GM23338 (cell line): ENCODE measurements at places on chromosomes 6 and 20. TPM values are rescaled to one million over a fixed set of nuclear protein-coding genes. Genes with fewer than 3 reads are reported as not detected.

The HRH3 gene
- 2.9 and 5.2 TPM in 2 replicates for total RNA-seq

The FBXO9 gene
- total RNA-seq: 19.3 and 29.8 TPM in 2 replicates

The ISM1 gene
- total RNA-seq: 0.39 and 0.63 TPM in 2 replicates

DNA sequence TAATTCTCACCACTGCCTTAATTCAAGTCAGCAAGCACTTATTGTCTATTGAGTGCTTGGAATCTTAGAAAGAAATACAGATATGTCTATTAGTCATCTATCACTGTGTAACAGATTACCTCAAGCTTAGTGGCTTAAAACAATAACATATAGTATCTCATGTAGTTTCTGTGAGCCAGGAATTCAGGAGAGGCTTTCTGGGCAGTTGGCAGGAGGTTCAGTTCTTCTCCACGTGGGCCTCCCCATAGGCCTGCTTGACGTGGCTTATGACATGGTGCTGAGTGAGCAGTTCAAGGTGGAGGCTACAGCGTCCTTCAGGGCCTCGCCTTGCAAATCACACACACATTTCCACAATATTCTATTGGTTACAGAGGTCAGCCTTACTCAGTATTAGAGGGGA, 69.7 kb downstream of the DTD1 start:
- H3K36me3 ChIP-seq: no peaks in the 10 kb centered on the region
- no peak overlapping the region for H3K27ac ChIP-seq
- DNase-seq: no peak
- no peak overlapping the region for H3K4me3 ChIP-seq

DNA sequence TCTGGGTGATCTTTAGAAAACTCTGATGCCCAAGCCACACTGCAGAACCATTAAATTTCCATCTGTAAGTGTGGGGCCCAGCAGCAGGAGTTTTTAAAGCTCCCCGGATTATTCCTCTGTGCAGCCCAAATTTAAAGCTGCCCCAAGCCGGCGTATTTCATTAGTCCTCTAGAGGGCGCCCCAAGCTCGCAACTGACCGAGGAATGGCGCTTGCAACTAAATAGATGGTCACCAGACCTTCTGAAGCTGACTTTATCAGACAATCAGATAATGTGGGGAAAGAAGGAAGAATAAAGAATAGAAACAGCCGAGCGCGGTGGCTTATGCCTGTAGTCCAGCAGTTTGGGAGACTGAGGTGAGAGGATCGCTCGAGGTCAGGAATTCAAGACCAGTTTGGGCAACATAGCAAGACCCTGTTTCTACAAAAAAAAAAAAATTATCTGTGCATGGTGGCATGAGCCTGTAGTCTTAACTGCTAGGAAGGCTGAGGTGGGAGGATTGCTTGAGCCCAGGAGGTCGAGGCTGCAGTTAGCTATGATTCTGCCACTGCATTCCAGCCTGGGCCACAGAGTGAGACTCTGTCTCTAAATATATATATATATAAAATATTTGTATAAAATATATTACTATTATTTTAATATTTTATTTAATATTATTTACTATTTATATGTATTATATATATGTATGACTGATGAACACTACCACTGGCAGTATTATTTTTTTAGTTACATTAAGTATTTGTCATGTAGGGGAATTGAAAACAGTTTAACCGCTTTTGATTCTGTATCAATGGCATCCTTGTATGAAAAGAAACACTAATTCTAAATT, 56.0 kb downstream of the OTOR start:
- no peak overlapping the region for H3K4me3 ChIP-seq
- 0 out of 2 replicates have a peak, but pooled peaks cover 4% of the 10 kb centered on the region for H3K4me1 ChIP-seq
- DNase-seq: peak; percentile 82
- no peak overlapping the region for H3K27ac ChIP-seq
- H3K36me3 ChIP-seq: no peaks in the 10 kb centered on the region

DNA sequence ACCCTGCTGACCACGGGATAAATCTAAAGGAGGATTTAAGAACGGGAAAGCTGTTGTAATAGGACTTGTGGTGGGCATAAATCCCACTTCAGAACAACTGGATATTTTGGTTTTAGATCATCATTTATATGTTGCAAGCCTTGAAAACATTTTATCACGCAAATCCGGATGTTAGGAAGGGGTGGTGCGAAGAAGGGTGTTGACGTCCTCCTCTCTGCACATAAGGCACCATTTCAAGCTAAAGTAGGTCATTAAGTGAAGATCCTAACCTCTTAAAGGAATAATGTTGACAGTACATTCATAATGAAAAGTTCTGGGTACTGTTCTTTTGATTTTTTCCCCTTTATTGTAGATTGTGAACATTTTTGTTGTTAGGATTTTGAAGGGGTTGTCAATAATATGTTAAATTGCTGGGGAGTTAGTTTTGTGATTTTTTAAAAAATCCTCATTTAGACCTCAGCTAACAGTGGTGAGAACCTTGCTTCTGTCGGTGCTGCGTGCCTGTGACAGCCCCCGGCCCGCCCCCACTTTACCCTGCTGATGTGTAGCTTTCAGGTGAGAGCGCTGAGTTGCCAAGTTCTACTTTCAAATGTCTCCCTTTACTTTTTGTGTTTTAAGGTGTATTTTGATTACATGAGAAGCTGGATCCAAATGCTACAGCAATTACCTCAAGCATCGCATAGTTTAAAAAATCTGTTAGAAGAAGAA, 88.8 kb downstream of the MAP3K4 start:
- H3K27me3 ChIP-seq: no peaks in the 10 kb centered on the region
- DNase-seq: no peak
- no peaks in the 10 kb centered on the region for H3K4me1 ChIP-seq
- H3K4me3 ChIP-seq: no peak overlapping the region
- H3K27ac ChIP-seq: 0 out of 2 replicates have a peak overlapping the region, but pooled peaks have one; percentile 39
- peaks cover 15% of the 10 kb centered on the region for H3K36me3 ChIP-seq

DNA sequence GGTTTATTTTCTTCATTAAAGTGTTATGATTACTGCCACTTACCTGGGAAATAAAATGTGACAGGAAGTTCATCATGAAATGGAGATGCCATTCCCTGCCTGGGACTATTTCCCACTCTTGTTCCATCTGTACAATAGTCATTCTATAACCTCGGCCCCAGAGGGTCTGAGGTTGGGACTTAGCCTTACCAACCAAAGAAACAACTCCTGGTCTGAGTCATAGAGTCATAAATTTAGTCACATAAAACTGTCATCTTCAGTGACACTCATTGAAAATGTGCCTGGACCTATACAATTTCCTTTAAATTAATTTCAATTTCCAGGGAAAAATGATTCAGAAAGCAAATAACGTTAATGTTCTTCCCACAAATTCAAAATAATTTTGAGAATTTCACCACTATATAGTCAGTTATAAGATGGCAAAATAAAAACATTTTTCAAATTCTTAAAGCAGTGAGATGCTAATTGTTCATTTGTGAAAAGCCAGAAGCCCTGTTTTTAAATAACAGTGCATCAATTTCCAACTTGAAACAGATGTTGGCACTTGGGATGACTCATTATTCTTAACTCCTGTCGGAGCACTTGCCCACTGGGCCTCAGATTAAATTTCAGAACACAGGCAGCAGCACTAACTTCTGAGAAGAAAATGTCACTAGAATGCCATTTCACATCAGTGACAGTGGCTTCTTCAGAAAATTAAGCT, 201.2 kb upstream of the SMLR1 start:
- H3K27me3 ChIP-seq: no peaks in the 10 kb centered on the region
- H3K4me1 ChIP-seq: peaks cover 4% of the 10 kb centered on the region; the same call in 1 of the 2 replicates
- H3K4me3 ChIP-seq: no peak overlapping the region
- DNase-seq: peak; percentile 16
- H3K36me3 ChIP-seq: no peaks in the 10 kb centered on the region

DNA sequence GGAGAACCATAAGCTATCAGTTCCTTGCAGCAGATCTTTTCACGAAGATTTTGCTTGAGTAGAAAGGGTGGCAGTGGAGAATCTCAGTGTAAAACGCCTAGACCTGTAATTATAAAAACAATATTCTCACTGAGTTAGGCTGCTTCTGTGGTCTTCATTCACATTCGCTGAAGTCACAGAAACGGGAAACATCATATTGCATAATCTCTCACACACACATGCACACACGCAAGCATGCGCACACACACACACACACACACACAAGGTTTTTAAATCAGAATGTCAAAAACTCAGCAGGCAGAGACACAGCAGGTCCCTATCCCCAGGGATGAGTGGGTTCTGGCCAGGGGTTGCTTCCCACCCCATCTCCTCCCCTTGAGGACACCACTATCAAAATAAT, 175.5 kb downstream of the ATXN1 start:
- H3K4me1 ChIP-seq: no peaks in the 10 kb centered on the region
- no peaks in the 10 kb centered on the region for H3K36me3 ChIP-seq
- no peak overlapping the region for H3K4me3 ChIP-seq

GRCh38 chr6:17289630-17290061, 8.5 kb downstream of the RBM24 start:
- H3K27me3 ChIP-seq: peaks cover 8% of the 10 kb centered on the region; the same call in 1 of the 2 replicates
- H3K36me3 ChIP-seq: no peaks in the 10 kb centered on the region
- H3K4me3 ChIP-seq: no peak overlapping the region
- DNase-seq: no peak

GRCh38 chr6:116158641-116159040, 32.7 kb upstream of the COL10A1 start:
- H3K4me1 ChIP-seq: peaks cover 15% of the 10 kb centered on the region
- 0 out of 2 replicates have a peak, but pooled peaks cover 6% of the 10 kb centered on the region for H3K36me3 ChIP-seq
- DNase-seq: no peak
- no peak overlapping the region for H3K4me3 ChIP-seq
- H3K27me3 ChIP-seq: no peaks in the 10 kb centered on the region
- no peak overlapping the region for H3K27ac ChIP-seq

GRCh38 chr6:147001621-147002020, 202.6 kb upstream of the STXBP5 start:
- DNase-seq: no peak
- H3K27ac ChIP-seq: no peak overlapping the region
- H3K4me3 ChIP-seq: no peak overlapping the region
- no peaks in the 10 kb centered on the region for H3K27me3 ChIP-seq
- no peaks in the 10 kb centered on the region; the same call in 1 of the 2 replicates for H3K4me1 ChIP-seq

DNA sequence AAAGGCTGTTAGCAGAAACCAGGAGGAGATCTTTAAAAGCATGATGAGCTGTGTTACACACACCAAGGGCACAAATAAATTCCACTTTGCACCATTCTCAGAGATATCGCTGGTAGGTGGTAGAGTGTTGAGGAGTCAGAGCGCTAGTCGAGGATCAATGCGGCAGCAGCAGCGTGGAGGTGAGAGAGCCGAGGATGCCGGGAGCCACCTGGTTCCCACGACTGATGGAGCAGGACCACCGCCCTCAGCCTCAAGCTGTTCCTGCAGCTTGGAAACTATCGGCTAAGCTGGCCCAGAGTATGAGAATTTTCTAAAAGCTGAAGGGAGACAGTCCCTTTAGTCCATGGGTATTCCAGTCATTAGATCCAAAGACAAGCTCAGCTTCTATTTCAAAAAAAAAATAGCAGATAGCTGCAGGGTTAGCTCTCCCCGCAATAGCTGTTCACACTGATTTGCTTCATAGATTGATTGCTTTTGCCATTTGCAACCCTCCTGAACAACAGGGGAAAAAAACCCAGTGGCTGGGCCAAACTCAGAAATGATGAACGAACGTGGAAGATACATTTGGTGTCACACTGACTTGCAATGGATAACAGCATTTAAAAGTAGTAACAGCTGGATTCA, 106.2 kb downstream of the LCA5 start:
- peak; percentile 50 for DNase-seq
- H3K36me3 ChIP-seq: no peaks in the 10 kb centered on the region
- H3K4me3 ChIP-seq: no peak overlapping the region
- no peak overlapping the region for H3K27ac ChIP-seq
- no peaks in the 10 kb centered on the region for H3K27me3 ChIP-seq

DNA sequence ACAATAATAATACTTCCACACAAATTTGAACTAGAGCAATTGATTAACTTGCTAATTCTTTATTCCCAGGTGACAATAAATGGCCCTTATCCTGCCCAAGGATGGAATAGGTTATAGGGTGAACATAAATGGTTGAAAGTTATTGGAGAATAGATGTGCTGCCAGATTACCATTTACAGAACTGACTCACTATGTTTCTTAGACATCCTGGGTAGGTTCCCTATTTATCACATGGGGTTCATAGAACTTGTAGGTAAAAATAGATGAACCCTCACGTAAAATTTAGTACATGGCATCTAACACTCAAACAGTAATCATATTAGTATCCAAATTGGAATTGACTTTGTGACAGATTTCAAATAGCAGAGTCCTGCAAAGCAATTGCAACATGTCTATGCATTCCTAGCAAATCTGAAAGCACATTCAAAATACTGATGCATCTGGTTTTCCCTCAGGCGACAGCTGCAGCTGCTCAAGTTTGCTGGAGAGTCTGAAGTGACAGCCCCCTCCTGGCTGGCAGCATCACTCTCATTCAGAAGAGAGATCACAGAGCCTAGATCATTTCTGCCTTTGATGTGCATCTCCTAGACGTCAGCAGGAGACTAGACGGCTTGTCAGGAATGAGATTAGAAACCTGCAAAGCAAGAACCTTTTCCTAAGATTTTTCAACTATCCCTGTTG, 80.2 kb upstream of the RNF217 start:
- no peak overlapping the region for H3K4me3 ChIP-seq
- peaks cover 39% of the 10 kb centered on the region for H3K4me1 ChIP-seq
- H3K27ac ChIP-seq: no peak overlapping the region
- H3K27me3 ChIP-seq: no peaks in the 10 kb centered on the region
- peak; percentile 24 for DNase-seq

DNA sequence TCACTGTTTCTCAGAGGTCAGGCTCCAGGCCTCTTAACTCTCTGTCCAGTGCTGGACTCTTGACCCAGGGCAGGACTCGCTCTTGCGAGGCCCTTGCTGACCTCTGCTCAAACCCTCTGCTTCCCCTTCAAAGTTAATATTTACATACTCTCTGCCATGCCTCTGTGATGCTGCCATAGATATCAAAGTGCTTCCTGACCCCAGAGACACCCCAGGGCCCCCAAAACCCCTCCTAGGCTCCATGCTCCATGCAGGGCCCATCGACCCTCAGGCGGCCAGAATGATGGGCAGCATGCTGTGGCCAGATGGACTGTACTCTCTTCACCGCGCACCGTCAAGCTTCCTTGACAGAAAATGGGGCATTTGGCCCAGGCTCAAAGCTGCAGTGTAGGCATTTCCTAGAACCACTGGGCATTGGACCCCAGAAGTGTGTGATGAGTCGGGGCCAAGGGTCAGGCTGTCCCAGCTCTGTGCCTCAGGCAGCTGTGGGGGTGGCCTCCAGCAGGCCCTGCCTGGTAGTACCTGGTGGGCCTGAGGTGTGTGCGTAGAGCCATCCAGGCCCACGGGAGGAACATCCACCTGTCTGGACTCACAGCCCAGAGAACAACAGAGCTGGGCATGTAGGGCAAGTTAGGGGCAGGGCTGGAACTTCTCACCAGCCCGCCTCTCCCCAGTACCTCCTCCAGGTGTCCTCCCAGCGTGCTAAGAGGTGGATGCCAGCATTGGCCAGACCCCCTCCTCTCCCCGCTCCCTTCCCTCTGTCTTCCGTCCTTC, 142.8 kb downstream of the VEGFA start:
- peak; percentile 30 for DNase-seq
- H3K4me1 ChIP-seq: peaks cover 30% of the 10 kb centered on the region
- H3K27ac ChIP-seq: no peak overlapping the region
- H3K27me3 ChIP-seq: no peaks in the 10 kb centered on the region
- H3K36me3 ChIP-seq: no peaks in the 10 kb centered on the region

GRCh38 chr6:16362819-16363589, 124.6 kb downstream of the GMPR start:
- H3K4me1 ChIP-seq: no peaks in the 10 kb centered on the region
- DNase-seq: no peak
- H3K27ac ChIP-seq: no peak overlapping the region
- H3K27me3 ChIP-seq: no peaks in the 10 kb centered on the region
